MCF 10A (cell line): ENCODE measurements at places on chromosomes 7 and 10. TPM values are rescaled to one million over a fixed set of nuclear protein-coding genes. Genes with fewer than 3 reads are reported as not detected.
A peak's percentile ranks its signal among the peaks of the same experiment; 100 is the strongest.

DNA sequence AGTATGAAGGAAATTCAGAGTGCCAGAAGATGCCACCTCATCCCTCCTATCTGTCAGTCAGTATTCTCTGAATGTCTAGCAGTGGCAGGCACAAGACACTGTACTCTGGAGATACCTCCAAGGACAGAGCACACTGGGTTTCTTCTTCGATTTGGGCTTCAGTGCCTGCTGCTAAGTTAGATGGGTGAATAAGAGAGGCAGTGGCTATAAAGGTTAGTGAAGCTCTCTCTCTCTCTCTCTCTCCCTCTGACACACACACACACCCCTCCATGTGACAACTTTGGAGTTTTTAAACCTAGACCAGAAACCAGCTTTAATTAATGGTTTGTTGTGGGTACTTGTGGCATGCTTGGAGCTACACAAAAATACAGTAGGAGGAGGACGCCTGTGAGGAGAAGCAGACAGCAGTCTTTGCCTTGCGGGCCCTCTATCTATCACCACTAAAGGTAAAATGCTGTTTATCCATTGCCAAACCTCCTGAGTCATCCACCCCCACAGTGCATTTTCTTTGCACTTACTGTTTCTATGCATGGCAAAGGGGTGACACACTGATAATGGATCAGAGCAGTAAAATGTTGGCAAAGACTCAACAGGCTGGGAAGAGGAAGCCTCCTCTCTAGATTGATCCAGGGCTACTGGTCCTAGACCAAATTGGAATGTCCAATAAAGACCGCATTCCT is 102.5 kb downstream of the TRIL start:
- peak; percentile 95 for DNase-seq

DNA sequence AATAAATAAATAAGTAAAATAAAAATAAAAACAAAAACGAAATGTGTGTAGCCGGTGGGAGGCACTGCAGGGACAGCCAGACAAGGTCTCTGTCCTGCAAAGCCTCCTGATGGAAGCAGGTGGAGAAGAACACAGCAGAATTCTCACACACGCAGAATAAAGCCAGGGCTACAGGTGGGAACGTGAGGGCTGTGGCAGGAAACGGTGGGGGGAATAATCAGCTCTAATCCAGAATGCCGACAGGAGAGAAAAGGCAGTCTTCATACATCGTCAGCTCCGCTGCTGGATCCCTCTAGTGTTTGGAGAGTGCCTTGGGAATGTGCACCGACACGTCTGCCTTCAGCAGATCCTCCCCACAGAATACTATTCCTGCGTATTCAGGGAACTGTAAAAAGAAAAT is 6.8 kb upstream of the SNX8 start:
- no peak for DNase-seq

DNA sequence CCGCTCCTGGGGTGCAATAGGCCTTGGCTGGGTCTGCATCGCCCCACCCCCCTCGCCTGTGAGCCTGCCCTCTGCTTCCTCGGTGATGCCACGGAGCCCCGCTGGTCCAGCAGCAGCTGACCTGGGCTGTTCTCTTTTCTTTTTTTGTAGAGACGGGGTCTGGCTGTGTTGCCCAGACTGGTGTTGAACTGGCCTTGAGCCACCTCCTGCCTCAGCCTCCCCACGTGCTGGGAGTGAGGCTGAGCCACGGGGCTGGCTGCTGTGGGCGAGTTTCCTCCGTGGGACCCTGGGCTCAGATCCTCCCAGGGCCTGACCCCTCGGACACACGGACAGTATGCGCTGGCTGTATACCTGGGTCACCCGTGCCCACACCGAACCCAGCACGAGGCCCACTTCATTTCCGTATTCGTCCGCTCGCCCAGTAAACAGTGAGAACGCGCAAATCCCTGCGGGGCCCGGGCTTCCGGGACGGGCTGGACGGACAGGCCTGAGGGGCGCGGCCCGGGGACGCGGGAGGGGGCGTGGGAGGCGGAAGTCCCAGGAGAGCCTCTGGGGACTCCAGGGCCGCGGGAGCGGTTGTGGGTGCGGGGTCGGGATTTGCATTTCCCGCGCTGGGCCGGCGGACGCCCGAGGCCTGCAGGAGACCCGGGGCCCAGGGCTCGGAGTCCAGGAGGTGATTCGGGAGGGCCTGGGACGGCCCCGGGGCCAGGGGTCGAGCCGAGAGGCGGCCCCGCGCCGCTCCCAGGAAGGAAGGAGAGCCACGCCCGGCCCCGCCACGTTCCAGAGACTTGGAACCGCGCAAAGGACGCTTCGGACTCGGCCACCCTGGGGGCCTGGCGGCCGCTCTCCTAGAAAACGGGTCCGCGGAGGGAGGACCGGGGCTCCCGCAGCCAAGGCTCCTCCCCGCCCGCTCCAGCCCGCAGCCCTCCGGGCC is 57.7 kb upstream of the DNAJB6 start:
- no peak for DNase-seq

DNA sequence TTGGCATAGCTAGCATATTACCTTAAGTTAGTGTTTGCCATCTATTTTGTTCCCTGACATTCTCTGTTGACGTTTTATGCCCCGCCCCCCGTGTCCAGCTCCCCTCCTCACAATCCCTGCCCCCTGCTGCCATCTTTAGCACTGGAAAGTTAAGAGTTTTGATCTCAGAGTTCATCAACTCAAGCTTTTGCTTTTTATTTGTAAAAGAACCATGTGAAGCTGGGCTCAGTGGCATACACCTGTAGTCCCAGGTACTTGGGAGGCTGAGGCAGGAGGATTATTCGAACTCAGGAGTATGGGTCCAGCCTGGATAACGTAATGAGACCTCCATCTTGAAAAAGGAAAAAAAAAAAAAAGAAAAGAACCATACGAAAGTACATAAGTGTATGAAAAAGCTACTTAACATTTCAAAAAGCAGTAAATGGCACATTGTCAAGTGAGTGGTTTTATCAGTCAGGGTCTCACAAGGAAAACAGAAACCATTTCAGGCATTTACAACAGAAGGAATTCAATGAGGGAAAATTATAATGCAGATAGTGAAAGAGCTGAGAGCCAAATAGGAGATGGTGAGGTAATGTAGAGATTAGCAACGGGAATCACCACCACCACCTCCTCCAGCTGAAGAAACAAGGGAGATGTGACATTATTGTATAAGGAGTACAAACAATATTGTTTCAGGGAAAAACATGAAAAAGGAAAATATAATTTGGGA is 64.9 kb downstream of the MCU start:
- no peak for DNase-seq

- DNase-seq = no peak
Measured at GRCh38 chr7:27324246-27324645, 81.6 kb downstream of the EVX1 start.

GOLGA7B gene
- 0.05 TPM in 1 of 2 replicates, not detected in the other for total RNA-seq

CALML5 gene
- total RNA-seq = not detected in 2 replicates

PRLHR gene
- total RNA-seq = not detected in 2 replicates
